Sciatic nerve (tissue), 2 donors: ENCODE measurements at places on chromosomes 6 and 20. TPM values are rescaled to one million over a fixed set of nuclear protein-coding genes. Genes with fewer than 3 reads are reported as not detected.

The PROKR2 gene
- total RNA-seq, result not detected

The SLC16A10 gene
- 3.1 TPM for total RNA-seq

The RAET1L gene
- total RNA-seq, result not detected

The COL12A1 gene
- total RNA-seq, result 275 TPM

The DEFB129 gene
- not detected for total RNA-seq

The RIN2 gene
- total RNA-seq, result 94.9 TPM

The BHLHE23 gene
- total RNA-seq, result not detected

The TFAP2A gene
- 1.6 TPM for total RNA-seq

The TRIM40 gene
- total RNA-seq, result not detected

- DNase-seq, result no peak
These were observed 27.7 kb downstream of the PHF3 start for GRCh38 chr6:63663147-63663955.

DNA sequence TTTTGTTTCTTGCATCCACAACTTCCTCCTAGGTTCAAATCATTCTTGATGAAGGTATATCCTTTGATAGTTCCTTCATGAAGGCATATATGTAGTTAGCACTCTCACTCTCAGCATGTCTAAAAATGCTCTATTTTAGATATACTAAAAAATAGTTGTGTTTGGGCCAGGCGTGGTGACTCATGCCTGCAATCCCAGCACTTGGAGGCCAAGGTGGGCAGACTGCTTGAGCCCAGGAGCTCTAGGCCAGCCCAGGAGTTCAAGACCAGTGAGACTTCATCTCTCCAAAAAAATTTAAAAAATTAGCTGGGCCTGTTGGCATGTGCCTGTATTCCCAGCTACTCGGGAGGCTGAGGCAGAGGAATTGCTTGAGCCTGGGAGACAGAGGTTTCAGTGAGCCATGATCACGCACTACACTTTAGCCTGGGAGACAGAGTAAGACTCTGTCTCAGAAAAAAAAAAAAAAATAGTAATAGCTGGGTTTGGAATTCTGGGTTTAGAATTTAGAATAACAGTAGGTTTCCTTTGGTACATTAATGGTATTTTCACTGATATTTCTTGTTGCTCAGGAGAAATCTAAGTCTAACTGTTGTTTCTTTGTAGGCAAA lies 7.0 kb downstream of the SERAC1 start:
- DNase-seq, result no peak

GRCh38 chr6:138682704-138683527 lies 90.7 kb upstream of the CCDC28A start:
- no peak for DNase-seq

DNA sequence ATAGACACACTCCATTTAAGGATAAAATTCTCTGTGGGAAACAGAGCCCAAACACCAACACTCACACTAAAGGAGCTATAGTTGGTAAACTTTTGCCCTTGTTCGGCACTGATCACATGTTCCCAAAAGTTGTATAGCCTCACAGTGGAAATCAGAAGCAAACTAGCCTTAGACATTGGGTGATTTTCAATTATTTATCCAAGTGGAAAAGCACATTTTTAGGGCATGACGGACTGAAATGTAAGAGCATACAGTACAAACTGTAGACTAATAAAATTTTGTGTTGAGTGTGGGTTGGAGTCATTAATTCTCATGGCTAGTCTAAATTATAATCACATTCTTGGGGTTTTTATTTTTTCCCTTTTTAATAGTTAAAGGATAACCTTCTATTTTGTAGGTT lies 202.4 kb downstream of the MOXD1 start:
- no peak for DNase-seq

DNA sequence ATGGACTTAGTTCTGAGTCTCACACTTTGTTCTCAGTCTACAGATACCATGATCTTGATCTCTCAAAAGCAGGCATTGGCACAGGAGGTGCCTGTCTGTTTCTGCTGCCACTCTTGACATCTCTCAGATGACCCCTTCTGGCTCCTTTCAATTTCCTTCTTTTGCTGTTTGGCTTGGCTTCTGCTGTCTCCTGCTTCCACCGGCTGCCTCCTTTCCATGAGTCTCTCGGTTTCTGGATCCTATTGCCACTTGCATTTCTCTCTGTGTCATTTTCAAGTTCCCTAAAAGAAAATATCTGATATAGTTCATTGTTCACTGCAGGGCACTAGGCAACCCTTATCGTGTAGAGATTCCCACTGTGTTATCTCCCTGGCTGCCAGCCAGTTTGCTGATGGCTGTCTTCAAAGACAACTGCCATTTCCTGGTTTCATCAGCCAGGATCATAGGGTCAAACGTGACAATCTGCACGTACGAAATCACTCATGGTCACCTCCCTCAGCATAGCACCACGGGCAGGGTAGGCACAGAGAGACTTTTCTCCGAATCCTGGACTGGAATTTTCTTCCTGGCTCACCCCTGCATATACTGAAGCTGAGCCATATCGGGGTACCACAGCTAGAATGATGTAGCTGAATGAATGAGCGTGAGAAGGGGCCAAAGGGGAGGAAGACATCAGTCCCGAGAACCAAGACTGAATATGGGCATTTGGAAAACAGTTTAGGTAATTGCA lies 144.6 kb upstream of the TMEM170B start:
- DNase-seq, result no peak
